ENCODE measurements at places on chromosomes 6 and 20.

- DNase-seq, result no peak
Observed at GRCh38 chr20:34301587-34302311, 1.4 kb downstream of the AHCY start.

DNA sequence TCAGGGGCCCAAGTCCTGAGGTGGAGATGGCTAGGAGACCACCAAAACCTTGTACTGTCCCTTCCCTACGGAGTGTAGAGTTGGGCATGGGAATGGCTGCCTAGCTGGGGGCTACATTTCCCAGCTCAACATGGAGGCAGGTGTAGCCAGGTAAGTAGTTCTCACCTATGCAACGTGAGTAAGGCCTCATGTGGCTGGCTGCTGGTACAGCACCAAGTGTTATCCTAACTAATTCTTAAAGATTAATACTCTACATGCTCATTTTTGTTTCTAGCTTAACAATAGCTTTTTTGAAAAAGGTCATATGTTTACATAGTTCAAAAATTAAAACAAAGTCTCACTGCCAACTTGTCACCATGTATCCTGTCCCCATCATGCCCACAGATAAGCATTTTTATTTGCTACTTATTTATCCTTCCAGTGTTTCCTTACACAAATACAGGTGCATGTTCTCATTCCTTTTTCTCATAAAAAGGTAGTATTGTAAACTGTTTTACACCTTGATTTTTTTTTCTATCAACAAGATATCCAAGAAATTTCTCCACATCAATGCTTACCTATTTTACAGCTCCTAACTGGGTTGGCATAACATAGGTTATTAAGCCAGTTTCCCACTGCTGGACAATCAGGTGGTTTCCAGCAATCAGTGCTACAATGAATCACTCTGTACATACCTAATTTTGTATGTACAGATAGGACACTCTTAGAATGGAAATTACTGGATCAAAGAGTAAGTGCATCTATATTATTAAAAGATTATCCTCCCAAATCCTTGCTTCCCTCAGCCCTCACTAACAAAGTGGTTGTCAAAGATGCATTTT lies 25.5 kb downstream of the ABHD12 start:
- no peak for DNase-seq

DNA sequence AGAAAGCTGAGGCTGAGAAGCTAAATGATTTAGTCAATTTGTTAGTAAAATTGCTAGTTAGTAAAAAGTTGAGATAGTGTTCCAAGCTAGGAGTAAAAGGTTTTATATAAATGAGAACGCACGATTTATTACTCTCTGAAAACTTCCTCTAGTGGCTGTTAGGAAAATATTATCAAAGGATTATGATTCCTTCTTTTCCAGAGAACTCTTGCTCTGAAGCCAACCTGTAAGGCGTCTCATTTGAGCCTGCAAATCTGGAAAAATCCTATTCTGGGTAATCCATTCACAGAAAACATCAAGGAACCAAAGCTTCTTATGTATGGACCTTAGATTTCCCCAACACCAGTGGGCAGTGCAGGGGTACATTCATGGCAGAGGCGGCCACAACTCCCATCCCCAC lies 252.7 kb downstream of the SOD2 start:
- no peak for DNase-seq

GRCh38 chr6:134574491-134574890 lies 256.6 kb upstream of the SGK1 start:
- DNase-seq, result no peak

- DNase-seq, result no peak
Observed at GRCh38 chr6:110965629-110966229, 7.2 kb downstream of the GTF3C6 start.

- no peak for DNase-seq
Observed at GRCh38 chr6:131754715-131755567, 44.1 kb upstream of the CTAGE9 start.
